ENCODE measurements at places on chromosomes 7 and 10. TPM values are rescaled to one million over a fixed set of nuclear protein-coding genes. Genes with fewer than 3 reads are reported as not detected.
A peak's percentile ranks its signal among the peaks of the same experiment; 100 is the strongest.

SNCG gene
- polyA plus RNA-seq: 12.2 TPM

BICC1 gene
- 0.20 TPM for polyA plus RNA-seq

CLDN3 gene
- polyA plus RNA-seq: 65.2 TPM

KCND2 gene
- 4.6 TPM for polyA plus RNA-seq

ASB15 gene
- polyA plus RNA-seq: not detected

ANKRD7 gene
- not detected for polyA plus RNA-seq

CREM gene
- 15.7 TPM for polyA plus RNA-seq

- no peaks in the 10 kb centered on the region for H3K36me3 ChIP-seq
- no peaks in the 10 kb centered on the region for H3K27me3 ChIP-seq
- no peak for DNase-seq
- peaks cover 4% of the 10 kb centered on the region for H3K4me1 ChIP-seq
These were observed 63.5 kb upstream of the LRRN3 start for GRCh38 chr7:111027396-111027795.

- no peak overlapping the region for H3K4me3 ChIP-seq
- H3K27me3 ChIP-seq: no peaks in the 10 kb centered on the region
- no peak for DNase-seq
- no peaks in the 10 kb centered on the region for H3K36me3 ChIP-seq
- H3K27ac ChIP-seq: no peak overlapping the region
- H3K4me1 ChIP-seq: no peaks in the 10 kb centered on the region
These were observed 89.9 kb downstream of the CRTAC1 start for GRCh38 chr10:97940534-97940933.

- H3K27ac ChIP-seq: no peak overlapping the region
- peak; percentile 23 for DNase-seq
- H3K4me3 ChIP-seq: no peak overlapping the region
- no peaks in the 10 kb centered on the region for H3K36me3 ChIP-seq
These were observed 5.3 kb downstream of the ZNF488 start for GRCh38 chr10:47378606-47379444.

DNA sequence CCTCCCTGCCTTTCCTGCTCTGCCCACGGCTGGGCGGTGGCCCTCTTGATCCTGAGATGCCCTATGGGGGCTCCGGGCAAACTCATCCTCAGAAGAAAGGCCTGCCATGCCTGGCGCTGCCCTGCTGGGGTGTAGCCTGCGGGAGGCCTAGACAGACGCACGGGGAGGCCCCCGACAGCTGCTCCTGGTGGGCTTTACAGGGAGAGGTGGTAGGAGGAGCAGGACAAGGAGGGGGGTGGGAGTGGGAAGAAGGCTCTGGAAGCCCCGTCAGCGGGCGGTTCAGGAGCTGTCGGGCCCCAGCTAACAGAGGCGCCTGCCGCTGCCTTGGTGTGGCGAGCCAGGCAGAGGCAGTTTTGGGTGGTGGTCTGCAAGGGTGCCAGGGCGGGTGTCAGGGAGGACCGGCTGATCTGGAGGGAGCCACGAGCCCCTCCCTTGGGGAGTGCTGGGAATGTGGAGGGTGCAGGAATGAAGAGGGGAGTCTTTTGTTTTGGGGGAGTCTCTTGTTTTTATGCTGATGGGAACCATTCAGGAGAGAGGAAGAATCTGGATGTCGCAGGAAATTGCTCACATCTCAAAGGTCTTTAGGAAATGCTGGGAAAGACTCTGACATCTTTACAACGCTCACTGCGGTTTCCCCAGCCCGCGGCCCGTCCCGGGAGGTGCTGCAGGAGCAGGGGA is 63.5 kb downstream of the CFAP46 start:
- no peak overlapping the region for H3K27ac ChIP-seq
- no peaks in the 10 kb centered on the region for H3K36me3 ChIP-seq
- peak; percentile 62 for DNase-seq
- no peak overlapping the region for H3K4me3 ChIP-seq
- H3K27me3 ChIP-seq: 0 out of 2 replicates have a peak, but pooled peaks cover 2% of the 10 kb centered on the region

- peaks cover 20% of the 10 kb centered on the region for H3K36me3 ChIP-seq
- no peaks in the 10 kb centered on the region for H3K27me3 ChIP-seq
- H3K4me3 ChIP-seq: no peak overlapping the region
- no peak overlapping the region for H3K27ac ChIP-seq
- DNase-seq: no peak
These were observed 37.9 kb downstream of the PPP2R2D start for GRCh38 chr10:131938681-131939080.

DNA sequence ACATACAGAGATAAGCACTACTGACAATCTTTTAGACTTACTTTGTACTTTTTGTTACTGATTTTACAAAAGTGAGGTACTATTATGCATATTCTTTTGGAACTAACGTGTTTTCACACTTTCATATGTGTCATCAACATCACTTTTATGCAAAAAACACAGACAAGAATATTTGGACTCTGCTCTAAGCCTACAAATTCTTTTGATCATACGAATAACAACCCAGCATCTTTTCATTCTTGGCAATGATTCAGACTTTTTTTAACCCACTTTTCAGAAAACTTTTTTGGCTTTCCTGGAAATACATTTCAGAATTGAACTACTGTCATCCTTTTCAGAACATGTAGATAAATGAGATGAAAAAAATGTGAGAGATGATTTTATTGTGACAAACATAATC is 30.2 kb downstream of the USP6NL start:
- no peaks in the 10 kb centered on the region for H3K27me3 ChIP-seq
- H3K4me3 ChIP-seq: no peak overlapping the region
- H3K4me1 ChIP-seq: no peaks in the 10 kb centered on the region

- no peak overlapping the region for H3K4me3 ChIP-seq
- H3K27ac ChIP-seq: no peak overlapping the region
- H3K27me3 ChIP-seq: no peaks in the 10 kb centered on the region
- H3K36me3 ChIP-seq: no peaks in the 10 kb centered on the region
- peaks cover 12% of the 10 kb centered on the region for H3K4me1 ChIP-seq
These were observed 19.3 kb upstream of the SRRM3 start for GRCh38 chr7:76182225-76182960.

DNA sequence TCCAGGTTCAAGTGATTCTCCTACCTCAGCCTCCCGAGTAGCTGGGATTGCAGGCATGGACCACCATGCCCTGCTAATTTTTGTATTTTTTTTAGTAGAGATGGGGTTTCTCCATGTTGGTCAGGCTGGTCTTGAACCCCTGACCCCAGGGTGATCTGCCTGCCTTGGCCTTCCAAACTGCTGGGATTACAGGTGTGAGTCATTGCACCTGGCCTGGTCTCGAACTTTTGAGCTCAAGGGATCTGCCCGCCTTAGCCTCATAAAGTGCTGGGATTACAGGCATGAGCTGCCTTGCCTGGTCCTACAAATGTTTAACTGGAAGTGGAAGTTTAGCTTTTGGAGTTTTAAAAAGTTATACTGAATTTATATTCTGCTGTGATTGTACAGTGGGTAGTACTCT is 2.8 kb downstream of the MLLT10 start:
- no peak overlapping the region for H3K27ac ChIP-seq
- no peaks in the 10 kb centered on the region for H3K27me3 ChIP-seq
- H3K4me3 ChIP-seq: no peak overlapping the region
- H3K36me3 ChIP-seq: peaks cover 32% of the 10 kb centered on the region
- peaks cover 3% of the 10 kb centered on the region for H3K4me1 ChIP-seq

DNA sequence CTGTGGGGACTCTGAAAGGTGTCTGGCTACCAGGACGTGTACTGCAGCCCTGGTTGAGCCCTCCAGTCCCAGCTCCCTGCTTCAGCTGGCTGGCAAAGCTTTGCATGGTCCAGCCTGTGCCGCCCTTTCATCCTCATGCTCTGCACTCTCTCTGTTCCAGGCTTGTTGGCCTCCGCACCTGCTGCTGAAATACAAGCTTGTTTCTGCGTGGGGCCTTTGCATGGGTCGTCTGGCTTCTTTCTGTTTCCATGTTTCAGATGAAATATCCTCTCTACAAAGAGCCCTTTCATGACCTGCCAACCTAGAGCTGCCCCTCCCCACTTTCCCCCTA is 45.9 kb downstream of the TSPAN15 start:
- H3K27me3 ChIP-seq: no peaks in the 10 kb centered on the region
- no peak overlapping the region for H3K27ac ChIP-seq

GRCh38 chr10:102119417-102120141 is 589 bp downstream of the LDB1 start:
- peaks cover 53% of the 10 kb centered on the region for H3K4me1 ChIP-seq
- no peaks in the 10 kb centered on the region for H3K27me3 ChIP-seq
- H3K27ac ChIP-seq: peak overlapping the region; percentile 88
- peak overlapping the region; percentile 93 for H3K4me3 ChIP-seq
- no peaks in the 10 kb centered on the region for H3K36me3 ChIP-seq
- DNase-seq: no peak

DNA sequence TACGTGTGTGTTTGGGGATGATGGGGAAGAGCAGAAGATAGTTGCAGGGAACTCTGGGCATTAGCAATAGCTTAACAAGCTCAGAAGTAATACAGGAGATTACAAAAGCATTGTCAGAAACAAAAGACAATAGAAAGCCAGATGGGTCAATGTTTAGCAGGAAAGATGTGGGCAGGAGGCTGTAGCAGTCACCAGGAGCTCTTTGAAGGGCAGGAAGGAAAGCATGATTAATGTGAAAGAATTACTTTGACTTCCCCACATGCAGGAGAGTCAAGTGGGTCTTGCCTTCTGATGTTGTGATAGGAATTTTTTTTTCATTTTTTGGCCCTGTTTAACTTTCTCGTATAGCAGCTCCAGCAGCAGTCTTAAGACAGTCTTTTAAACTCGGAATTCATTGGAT is 6.0 kb upstream of the SMNDC1 start:
- no peaks in the 10 kb centered on the region for H3K4me1 ChIP-seq
- no peak overlapping the region for H3K27ac ChIP-seq
- H3K27me3 ChIP-seq: no peaks in the 10 kb centered on the region

DNA sequence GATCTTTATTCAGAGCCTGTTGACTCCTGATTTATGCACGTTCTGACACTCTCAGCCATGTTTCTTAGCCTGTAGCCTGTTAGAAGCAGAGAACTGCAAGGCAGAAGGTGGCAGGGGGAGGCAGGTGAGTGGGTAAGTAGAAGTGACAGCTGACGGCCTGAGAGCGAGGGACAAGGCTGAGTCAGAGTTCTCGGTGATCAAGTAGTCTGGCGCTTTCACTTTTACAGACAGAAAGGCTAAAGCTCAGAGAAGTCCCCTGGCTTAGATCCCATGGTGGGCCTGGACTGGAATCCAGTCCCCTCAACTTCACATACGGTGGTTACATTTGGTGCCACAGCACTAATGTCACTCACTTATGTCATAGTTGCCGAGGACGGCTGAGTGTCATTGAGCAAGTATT is 139.0 kb downstream of the TACC2 start:
- DNase-seq: no peak
- H3K27ac ChIP-seq: no peak overlapping the region
- no peaks in the 10 kb centered on the region for H3K27me3 ChIP-seq

- H3K27me3 ChIP-seq: no peaks in the 10 kb centered on the region
- H3K4me1 ChIP-seq: no peaks in the 10 kb centered on the region
- no peak for DNase-seq
- H3K36me3 ChIP-seq: no peaks in the 10 kb centered on the region
- no peak overlapping the region for H3K27ac ChIP-seq
- H3K4me3 ChIP-seq: no peak overlapping the region
These were observed 411.0 kb upstream of the DPP6 start for GRCh38 chr7:153641199-153641598.

DNA sequence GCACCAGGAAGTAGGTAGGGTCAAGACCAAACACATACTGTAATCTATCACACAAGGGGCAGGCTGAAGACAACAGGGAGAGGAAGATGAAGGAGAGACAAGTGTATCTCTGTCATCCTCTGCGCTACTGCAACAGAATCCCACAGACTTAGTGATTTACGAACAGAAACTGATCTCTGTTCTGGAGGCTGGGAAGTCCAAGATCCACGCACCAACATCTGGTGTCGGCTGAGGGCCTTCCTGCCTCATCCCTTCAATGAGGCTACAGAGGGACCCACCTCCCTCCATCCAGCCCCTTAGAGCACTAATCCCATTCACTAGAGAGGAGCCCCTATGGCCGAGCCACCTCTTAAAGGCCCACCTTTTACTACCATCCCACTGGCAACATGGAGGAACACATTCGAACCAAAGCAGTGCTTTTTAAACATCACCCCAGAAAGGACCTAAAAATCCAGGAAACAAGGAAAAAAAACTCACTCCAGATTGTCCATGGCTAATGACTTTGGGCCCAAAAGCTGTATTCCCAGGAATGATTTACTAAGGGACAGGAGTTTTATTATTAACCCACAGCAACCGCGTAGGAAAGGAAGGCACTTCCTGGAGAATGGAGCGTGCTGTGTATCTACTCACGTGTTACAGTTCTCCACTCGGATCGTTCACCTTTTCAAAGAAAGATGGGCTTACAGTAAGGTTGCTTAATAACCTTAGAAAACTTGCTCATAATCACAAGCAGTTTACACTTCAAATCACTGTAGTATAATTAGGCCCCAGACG is 4.2 kb downstream of the BNIP3 start:
- no peak overlapping the region for H3K27ac ChIP-seq
- H3K4me1 ChIP-seq: peaks cover 12% of the 10 kb centered on the region
- no peaks in the 10 kb centered on the region for H3K36me3 ChIP-seq
- no peak overlapping the region for H3K4me3 ChIP-seq
- DNase-seq: no peak

GRCh38 chr10:71212318-71213126 is at the start of gene UNC5B:
Gene UNC5B, plus strand, starts transcription at chr10:71212570. Its CDS starts 416 bp downstream, at chr10:71212986.
- H3K27ac ChIP-seq: no peak within 1 kb of the TSS
- H3K27me3 ChIP-seq: peaks cover 31% of the 10 kb centered on the region
- peak; percentile 50 for DNase-seq
- peaks cover 51% of the 10 kb centered on the region for H3K4me1 ChIP-seq

DNA sequence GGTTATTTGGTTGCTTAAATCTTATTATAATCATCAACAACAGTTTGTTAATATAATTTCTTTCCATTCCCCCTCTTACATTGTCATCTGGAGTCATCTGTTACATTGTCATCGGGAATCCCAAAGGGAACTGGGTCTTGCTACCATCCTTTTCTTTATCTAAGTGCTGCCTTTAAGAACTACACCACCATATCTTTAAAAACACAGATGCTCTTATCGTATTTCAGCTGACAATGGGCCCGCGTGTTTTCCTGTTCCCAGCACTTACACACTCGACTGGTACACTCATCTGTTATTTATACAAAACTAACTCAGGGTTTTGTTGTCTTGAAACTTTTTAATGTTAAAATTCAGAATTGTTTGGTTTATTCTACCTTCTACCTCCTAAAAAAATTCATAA is 256.2 kb upstream of the MGMT start:
- H3K27ac ChIP-seq: no peak overlapping the region
- H3K4me1 ChIP-seq: no peaks in the 10 kb centered on the region
- H3K4me3 ChIP-seq: no peak overlapping the region
- no peak for DNase-seq
- no peaks in the 10 kb centered on the region for H3K27me3 ChIP-seq
- H3K36me3 ChIP-seq: no peaks in the 10 kb centered on the region

- no peak overlapping the region for H3K4me3 ChIP-seq
- DNase-seq: no peak
- no peaks in the 10 kb centered on the region for H3K27me3 ChIP-seq
- H3K36me3 ChIP-seq: no peaks in the 10 kb centered on the region
- no peaks in the 10 kb centered on the region for H3K4me1 ChIP-seq
- no peak overlapping the region for H3K27ac ChIP-seq
These were observed 166.4 kb upstream of the ADO start for GRCh38 chr10:62638062-62638477.

- H3K27ac ChIP-seq: no peak overlapping the region
- H3K36me3 ChIP-seq: no peaks in the 10 kb centered on the region
- no peak overlapping the region for H3K4me3 ChIP-seq
- no peaks in the 10 kb centered on the region for H3K27me3 ChIP-seq
- no peaks in the 10 kb centered on the region for H3K4me1 ChIP-seq
These were observed 30.3 kb upstream of the CAMK1D start for GRCh38 chr10:12319076-12319475.

- H3K4me1 ChIP-seq: no peaks in the 10 kb centered on the region
- DNase-seq: no peak
- no peaks in the 10 kb centered on the region for H3K27me3 ChIP-seq
- no peaks in the 10 kb centered on the region for H3K36me3 ChIP-seq
- H3K27ac ChIP-seq: no peak overlapping the region
These were observed 45.2 kb upstream of the SPOCK2 start for GRCh38 chr10:72133517-72133916.

- no peaks in the 10 kb centered on the region for H3K27me3 ChIP-seq
- no peaks in the 10 kb centered on the region for H3K4me1 ChIP-seq
- no peak overlapping the region for H3K27ac ChIP-seq
These were observed 110.3 kb downstream of the ZNF248 start for GRCh38 chr10:37747081-37747480.
